ENCODE measurements at places on chromosomes 16 and 17.

DNA sequence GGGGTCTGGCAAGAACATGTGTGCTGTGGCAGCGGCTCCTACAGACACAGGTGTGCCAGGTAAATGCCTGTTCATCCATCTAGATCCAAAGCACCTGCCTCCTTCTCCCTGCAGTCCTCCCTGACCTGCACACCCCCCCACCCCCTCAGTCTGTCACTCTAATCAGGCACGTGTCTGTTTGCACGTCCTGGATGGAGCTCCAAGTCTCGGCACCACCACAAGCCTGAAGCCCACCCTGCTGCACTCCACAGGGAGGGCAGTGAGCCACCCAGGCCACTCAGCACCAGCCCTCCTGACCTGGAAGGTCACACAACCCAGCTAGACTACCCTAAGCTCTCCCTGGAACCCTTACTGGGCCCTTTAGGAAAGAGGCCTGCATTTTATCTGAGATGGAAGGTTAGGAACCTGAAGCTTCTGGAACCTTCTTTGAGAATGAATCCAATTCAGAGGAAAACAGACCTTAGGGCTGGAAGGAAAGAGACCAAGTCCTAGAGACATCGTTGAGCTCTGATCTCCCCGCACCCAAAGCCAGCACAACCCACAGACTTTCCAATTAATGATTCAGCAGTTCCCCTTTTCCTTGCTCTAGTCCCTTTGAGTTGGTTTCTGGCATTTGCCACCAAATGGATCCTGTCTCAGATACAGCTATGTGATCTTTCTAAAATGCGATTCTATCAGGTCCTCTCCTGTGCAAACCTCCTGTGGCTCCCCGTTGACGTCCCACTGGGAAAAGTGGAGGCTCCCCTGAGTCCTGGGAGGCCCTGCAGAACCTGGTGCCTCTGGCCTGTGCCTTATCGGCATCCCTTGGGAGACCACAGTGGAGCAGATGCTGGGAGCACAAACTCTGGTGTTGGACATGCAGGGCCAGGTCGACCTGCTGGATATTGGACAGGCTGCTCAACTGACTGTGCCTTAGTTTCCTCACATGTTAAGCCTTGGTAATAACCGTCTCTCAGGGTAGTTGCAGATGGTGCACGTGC is 67.9 kb downstream of the PRMT7 start:
- DNase-seq: no peak

- no peak for DNase-seq
These were observed 8.9 kb downstream of the SLC5A11 start for GRCh38 chr16:24854607-24855171.

DNA sequence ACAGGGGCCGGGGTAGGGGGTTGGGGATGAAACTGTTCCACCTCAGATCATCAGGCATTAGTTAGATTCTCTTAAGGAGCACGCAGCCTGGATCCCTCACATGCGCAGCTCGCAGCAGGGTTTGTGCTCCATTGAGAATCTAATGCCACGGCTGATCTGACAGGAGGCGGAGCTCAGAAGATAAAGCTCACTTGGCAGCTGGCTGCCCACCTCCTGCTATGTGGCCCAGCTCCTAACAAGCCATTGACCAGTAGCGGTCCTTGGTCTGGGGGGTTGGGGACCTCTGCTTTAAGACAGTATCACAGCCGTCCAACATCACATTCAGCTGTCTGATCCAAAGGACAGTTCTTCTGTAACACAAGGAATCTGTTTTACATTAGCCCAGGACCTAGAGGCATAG is 62.5 kb downstream of the SLC39A11 start:
- DNase-seq: no peak

DNA sequence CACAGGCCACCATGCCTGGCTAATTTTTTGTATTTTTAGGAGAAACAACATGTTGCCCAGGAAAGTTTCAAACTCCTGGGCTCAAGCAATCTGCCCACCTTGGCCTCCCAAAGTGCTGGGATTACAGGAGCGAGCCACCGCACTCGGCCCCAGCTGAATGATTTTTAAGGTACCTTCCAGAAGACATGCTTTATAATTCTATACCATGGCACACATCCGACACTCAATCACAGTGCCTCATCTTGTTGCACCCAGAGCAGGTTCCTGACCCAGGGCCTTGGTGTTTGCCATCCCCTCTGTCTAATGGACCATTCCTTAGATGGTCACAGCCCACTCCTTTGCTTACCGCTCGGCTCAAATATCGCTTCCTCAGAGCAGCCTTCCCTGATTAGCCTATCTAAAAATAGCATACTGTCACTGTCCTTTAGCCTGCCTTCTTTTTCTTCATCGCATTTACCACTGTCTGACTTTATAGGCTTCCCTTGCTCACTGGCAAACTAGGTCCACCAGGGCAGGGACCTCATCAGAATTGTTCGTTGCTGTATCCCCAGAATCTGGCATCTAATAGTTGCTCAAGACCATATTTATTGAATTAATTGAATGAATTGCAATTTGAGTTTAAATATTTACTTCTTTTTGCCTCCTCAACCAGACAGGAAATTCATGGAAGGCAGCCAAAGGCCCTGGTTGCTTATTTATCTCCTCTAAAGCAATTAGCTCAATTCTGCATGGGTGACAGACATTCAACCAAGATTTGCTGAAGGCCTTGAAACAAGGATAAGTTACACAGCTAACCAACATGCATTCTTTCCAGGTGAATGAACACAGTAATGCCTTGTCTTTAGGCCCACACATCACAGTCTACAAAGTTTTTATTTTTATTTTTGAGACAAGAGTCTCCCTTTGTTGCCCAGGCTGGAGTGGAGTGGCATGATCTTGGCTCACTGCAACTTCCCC is 6.3 kb upstream of the TENT4B start:
- no peak for DNase-seq

DNA sequence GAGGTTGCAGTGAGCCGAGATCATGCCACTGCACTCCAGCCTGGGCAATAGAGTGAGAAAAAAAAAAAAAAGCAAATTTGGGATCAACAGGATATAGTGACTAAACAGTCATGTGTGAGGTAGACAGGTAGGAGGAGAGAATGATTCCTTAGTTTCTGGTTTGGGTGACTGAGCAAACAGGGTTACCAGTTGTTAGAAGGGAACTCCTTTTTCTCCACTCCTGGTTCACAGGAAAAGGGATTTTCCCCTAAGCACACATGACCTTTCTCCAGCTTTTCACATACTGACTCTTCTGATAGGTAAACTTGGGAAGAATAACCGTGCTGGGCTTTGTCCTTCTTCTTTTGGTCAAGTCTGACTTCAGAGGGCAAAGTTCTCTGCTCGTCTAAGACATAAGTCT is 17.3 kb upstream of the WSCD1 start:
- DNase-seq: no peak

DNA sequence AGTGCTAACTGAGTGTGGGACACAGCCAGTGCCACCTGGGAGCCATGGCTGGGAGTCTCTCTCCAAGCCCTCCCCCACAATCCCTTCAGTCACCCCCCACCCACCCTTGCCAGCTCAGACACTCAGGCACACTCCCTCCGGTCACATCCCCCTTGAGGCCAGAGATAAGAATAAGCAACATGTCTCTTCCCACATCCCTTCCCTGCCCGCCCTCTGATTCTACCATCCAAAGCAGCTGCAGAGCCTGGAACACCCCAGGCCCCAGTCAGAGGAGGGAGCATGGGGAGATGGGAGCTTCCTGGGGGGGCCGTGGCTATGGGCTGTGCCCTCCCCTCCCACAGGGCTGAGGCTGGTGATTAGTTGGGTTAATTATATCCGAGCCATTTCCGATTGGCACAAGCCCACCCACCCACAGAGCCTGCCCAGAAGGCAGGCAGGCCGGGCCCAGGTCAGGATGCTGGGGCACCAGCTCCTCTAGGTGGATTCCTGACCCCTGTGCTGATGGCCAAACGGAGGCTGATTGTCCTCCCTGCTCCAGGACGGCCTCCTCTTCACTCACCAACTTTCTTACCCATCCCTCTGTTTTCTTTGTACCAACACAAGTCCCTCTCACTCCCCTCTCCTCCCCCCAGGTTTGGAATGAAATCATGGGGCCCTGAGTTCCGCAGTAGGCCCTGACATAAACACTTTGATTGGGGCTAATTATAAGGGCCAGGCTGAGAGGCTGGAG is 28.6 kb upstream of the MEIOC start:
- DNase-seq: no peak

DNA sequence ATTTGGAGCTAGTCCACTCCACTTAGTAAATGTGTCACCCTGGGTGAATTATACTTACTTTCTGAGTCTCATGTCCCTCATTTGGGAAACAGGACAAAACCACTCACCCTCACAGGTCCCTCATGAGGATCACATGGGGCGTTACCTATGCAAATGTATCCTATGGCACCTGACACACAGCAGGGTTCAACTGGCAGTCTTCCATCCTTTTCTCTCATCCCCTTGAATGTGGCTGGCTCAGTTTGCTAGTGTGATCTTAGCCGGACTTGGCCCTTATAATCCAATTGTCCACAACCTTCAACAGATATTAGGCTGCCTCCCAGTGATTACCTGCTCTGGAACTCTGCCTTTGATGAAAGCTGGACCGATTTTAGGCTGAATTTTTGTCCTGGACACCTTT is 308.8 kb downstream of the MAP2K6 start:
- DNase-seq: no peak

- DNase-seq: no peak
These were observed 171.5 kb upstream of the MAF start for GRCh38 chr16:79772048-79772447.

- no peak for DNase-seq
These were observed 38.2 kb upstream of the DOC2B start for GRCh38 chr17:219696-220095.

- DNase-seq: no peak
These were observed at the start of gene ZFHX3 for GRCh38 chr16:73047536-73048291. Gene ZFHX3, minus strand, starts transcription at chr16:73048128. Its CDS starts 87,983 bp downstream, at chr16:72960145.

DNA sequence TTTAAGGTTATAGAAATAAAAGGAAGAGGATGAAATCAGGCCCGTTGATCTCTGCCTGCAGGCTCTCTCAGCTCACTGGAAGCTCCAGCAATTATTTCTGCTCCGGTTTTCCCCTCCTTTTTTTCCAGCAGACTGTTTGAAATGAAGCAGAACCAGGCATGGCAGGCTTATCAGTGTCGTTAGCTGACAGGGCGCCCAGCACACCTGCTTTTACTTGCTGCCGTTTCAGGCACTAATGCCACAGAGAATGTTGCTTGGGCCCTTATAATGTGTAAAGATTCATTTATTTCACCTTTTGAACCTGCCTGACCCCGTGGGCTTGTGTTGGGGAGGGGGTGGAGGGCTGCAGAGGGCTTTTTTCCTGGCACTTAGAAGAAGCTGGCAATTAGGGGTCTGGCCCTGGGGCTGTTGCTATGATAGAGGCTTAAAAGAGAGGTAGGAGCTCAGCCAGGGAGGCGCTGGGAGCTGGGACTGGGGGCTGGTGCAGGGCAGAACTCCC is 108.1 kb downstream of the IRX3 start:
- peak; percentile 41 for DNase-seq

DNA sequence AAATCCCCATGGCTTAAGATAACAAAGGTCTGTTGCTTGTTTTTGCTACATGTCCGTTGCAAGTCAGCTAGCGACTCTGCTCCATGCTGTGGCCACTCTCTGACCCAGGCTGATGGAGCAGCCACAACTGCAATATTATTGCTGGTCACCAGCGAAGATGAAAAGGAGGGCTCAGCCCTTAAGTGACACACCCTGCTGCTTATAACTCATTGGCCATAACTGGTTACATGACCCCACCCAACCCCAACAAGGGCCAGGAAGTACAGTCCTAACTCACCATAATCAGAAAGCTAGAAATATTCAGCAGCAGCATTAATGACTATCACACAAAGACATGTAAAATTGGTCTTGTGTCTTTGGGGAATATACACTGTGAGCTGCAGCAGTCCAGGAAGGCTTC is 224.3 kb downstream of the SOX9 start:
- DNase-seq: no peak

- no peak for DNase-seq
These were observed 26.5 kb downstream of the PLA2G10 start for GRCh38 chr16:14667347-14668266.

DNA sequence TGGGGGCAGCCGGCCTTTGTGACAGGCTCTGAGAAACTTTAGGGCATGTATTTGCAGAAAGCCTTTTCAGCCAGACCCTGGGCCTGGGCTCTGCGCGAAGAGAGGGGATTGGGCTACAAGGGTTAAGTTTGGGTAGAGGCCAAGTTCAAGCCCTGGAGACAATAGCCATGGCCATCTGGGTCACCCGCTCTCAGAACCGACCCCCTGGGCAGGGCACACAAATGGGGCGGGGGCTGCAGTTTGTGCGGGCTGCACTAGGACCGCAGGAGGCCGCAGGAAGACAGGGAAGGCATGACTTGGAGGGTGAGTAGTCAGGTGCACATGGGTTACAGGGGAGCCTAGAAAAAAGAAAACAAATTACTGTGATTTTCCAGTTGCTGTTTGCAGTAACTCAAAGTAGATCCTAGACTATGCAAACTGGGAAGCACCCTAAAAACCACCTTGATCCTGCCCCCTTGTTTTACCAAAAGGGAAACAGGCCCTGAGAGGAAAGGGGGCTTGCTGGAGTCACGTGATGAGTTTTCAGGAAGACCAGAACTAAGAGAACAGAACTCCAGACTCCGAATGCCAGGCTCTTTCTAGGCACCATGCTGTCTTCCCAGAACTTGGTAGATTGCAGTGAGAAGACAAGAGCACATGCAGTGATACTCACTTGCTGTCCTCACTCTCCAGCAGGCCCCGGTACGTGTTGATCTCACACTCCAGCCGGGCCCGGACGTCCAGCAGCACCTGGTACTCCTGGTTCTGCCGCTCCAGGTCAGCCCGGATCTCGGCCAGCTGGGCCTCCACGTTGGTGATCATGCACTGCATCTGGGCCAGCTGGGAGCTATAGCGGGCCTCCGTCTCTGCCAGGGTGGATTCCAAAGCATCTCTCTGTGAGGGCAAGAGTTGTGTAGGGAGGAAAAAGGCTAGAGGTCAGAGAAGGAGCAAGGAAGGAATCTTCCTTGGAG is 3.8 kb downstream of the KRT35 start:
- no peak for DNase-seq

GRCh38 chr17:78925234-78925633 is at the start of gene TIMP2:
Gene TIMP2, minus strand, starts transcription at chr17:78925387. Its CDS starts 299 bp downstream, at chr17:78925088.
- DNase-seq: peak; percentile 84
